ENCODE measurements at places on chromosomes 1 and 21.

- no peak for DNase-seq
These were observed 47.5 kb downstream of the TRPM2 start for GRCh38 chr21:44400791-44401385.

DNA sequence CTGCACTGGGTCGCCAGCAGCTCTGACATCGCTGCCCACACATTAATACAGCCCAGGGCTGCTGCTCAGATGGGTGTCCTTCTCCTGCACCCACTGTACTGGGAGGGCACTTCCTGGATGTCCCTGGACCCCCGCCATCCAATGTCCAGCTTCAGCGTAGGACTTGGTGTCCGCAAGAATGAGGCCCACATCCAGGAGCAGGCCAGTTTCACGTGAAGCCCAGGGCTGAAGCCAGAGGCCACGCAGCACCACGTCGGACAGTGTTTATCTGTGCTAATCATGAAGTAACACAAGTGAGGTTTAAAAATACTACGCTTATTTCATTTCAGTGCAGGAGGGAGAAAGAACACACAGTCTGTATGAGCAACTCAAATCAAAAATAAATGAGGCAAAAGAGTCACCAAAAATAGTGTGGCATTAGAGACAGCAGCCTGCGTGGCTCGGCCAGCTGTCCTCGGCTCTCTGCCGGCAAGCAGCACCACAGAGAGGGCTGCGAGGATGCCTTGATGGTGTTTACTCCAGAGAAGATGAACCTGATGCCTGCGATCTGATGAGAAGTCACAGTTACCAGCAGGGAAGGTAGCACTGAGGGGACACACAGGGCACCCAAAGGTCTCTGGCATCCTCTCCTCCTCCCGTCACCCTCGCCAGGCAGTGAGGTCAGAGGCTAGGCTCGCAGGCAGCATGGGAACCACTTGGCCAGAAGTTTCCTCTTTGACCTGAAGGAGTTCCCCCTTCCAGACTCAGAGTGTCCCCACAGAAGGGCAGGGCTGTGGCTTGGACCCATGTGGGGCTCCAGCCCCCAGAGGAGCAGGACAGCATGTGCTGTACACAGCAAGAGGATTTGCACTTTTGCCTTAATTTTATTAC, 22.1 kb upstream of the NPHP4 start:
- no peak for DNase-seq

- no peak for DNase-seq
These were observed 30.6 kb upstream of the SDE2 start for GRCh38 chr1:226029568-226030225.

DNA sequence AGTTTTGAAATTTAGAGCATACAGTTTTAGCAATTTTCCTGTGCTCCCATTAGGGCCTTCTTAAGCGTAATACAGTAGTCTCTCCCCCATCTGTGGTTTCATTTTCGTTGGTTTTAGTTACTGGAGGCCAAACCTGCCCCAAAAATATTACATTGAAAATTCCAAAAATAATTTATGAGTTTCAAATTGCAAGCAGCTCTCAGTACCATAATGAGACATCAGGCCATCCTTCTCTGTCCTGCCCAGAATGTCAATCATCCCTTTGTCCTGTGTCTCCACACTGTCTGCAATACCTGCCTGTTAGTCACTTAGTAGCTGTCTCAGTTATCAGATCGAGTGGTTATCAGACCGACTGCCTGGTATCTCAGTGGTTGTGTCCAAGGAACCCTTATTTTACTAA, 45.4 kb downstream of the ADSS2 start:
- no peak for DNase-seq

DNA sequence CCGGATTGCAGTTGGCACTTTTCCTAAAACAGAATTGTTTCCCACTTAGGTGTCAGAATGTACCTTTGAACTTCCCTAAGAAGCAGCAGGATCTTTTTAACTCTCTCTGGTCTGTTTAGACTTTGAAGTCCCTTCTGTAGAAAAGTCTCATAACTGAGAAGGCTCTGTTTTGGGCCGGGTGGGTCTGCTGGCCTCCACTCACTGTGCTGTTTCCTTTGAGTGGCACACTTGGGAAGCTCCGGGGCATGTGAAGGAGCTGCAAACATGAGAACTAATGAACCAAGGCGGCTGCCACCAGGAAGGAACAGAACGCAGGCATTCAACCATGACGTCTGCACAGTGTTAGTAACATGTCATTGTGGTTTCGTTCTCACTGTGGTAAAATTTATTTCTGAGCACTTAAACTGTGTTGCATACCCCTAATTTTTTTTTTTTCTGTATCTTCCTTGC, 19.5 kb upstream of the NCMAP start:
- peak; percentile 59 for DNase-seq

DNA sequence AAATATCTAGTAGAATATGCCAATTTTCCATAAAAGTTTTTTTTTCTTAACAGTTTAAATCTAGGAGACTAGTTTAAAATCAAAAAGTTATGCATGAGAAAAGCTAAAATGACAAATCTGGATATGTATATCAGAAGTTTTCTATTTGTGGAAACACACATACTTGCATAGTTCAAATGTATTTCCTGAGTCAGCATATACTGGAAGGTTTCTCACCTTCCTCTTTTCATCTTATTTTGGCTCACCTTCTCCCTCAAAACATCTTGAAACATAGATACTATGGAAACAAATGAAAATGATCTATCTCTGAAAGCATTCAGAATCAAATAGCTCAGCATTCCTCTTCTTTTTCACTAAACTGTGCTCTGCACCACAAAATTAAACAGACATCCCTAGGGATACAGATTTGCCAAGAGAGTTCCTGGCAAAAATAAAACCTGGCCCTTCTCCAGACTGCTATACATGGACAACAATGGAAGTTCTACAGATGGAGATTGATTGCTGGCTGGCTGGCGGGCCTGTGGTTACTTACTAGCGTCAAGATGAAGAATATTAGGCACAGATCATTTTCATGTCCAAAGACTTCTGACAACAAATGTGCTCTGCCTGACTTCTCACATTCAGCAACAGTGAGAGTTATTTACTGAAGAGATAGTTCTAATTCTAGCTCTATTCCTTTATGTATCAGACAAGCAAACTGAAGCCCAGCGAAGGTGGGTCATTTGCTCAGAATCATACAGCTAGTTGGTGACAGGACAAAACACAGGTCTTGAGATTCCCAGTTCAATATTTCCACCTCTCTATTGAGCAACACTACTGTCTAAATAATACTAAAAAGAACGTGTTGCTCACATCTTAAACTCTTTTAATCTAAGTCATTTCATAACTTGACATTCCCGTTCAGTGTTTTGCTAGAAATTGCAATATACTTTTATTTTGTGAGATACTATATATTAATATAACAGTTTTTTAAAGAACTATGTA, 26.6 kb downstream of the DIPK1A start:
- DNase-seq, result no peak

- DNase-seq, result no peak
These were observed 65.6 kb downstream of the GRIK3 start for GRCh38 chr1:36968730-36969129.

GRCh38 chr21:35933466-35933865, 126.9 kb downstream of the SETD4 start:
- no peak for DNase-seq

GRCh38 chr1:70311369-70311768, 43.2 kb downstream of the ANKRD13C start:
- no peak for DNase-seq

DNA sequence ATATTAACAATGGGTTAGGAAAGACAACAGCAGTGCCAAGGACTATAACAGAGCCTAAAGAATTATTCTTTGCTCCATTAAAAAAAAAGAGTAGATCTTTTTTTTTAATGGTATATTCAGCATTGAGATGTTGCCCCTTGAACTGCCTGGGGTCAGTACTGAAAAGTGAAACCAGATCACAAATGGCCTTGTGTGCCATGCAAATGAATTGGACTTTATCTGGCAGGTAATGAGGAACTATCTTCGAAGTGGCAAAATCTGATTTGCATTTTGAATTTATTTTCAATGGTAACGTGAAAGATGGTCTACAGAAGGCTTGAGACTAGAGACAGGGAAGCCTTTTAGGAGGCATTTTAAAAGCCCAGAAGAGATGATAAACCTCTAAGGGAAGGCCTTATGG, 21.4 kb upstream of the PKN2 start:
- DNase-seq, result no peak

GRCh38 chr1:91940496-91940895, 8.7 kb upstream of the BRDT start:
- no peak for DNase-seq

GRCh38 chr1:41848216-41848952, 70.3 kb downstream of the HIVEP3 start:
- no peak for DNase-seq

- no peak for DNase-seq
These were observed 18.1 kb downstream of the URB2 start for GRCh38 chr1:229643996-229644745.

DNA sequence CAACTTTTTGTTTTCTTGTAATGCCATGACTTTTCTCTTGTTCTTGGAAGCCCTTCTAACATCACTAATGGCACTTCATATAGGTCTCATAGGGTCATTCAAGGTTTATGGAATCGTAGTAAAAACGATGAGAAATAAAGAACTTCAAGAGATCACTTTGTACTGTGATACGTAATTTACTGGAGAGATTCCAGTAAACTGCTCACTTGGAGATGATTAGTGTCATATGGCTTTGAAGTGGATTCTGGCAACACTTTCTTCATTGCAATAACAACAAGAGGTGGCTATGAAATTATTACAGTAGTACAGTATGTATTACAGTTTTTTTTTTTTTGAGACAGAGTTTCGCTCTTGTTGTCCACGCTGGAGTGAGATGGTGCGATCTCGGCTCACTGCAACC, 103.4 kb downstream of the RUSC1 start:
- DNase-seq, result no peak

DNA sequence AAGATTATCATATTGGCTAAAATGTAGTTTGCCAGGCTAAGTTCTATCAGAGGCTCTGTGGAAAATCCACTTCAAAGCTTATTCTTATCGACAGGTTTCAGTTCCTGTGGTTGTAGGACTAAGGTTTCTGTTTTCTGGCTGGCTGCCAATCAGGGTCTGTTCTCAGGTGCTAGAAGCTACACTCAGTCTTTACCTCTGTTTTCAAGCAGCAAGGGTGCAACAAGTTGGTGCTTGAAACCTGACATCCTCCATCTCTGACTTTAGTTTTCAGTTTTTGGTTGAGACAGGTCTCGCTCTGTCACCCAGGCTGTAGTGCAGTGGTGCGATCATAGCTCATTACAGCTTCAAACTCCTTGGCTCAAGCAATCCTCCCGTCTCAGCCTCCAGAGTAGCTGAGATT, 15.3 kb upstream of the TMCO2 start:
- DNase-seq, result peak; percentile 58

GRCh38 chr1:110916669-110917306, 43.8 kb downstream of the CD53 start:
- DNase-seq, result no peak

GRCh38 chr1:114669562-114670082, at the start of gene DENND2C:
Gene DENND2C, minus strand, starts transcription at chr1:114670049. Its CDS starts 44,065 bp downstream, at chr1:114625984.
- DNase-seq, result no peak

GRCh38 chr21:29221253-29221744, 77.4 kb upstream of the BACH1 start:
- no peak for DNase-seq

- no peak for DNase-seq
These were observed 846 bp downstream of the NSUN4 start for GRCh38 chr1:46341222-46342083.

- no peak for DNase-seq
These were observed 40.4 kb upstream of the LDLRAP1 start for GRCh38 chr1:25502957-25503356.

GRCh38 chr21:35021546-35021945, 27.6 kb downstream of the RUNX1 start:
- DNase-seq, result no peak

GRCh38 chr1:29586991-29587745, 350.8 kb downstream of the PTPRU start:
- DNase-seq, result no peak

DNA sequence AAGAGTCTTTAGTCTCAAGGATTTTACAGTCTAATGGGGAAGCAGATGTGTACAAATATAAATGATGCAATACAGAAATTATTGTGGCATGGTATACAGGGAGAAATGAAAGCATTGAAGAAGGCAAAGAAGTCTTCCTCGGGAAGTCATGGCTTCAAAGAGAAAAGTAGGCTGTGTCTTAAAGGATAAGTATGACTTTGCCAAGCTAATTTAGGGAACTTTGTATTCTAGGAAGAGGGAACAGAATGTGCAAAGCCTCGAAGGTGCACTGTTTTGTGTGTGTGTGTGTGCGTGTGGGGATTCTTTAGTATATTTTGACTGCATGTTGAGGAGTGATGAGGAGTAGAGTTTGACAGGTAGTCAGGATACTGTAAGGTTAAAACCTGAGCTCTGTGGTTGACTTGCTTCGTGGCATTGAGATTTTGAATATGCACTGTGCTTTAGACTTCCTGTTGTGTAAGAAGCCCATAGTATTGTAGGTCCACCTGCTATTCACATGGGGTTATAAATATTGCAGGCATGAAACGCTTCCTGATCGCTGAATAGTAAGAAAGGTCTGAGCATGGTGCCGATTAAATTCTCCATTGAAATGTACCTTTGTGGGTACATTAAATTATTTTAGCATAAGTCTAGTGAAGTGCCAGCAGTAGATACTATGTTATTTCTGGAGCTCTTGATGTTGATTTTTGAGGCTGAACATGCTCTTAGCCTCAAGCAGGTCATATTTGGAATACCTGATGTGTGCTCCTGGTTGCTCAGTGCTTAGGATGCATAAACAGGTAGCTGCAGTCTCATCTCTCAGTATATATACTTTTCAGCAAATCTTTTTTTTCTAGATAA, 8.0 kb downstream of the SMAP2 start:
- no peak for DNase-seq

DNA sequence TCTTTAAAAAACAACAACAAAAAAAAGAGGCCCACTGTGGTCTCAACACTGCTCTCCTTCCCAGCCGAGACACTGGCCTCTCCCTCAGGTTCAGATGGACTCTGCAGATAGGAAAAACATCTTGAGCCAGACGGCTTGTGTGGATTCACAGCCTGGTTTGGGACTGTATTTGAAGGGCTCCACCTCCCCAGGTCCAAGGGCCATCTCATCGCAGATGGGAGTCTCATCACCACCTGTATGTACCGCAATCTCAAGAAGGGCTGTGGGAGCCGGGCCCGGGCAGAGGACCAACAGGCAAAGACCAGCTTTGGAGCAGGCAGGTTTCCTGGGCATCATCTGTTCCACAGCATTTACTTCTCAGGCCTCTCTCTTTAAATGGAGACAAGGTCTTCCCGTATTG, 10.3 kb downstream of the ZBTB48 start:
- no peak for DNase-seq

DNA sequence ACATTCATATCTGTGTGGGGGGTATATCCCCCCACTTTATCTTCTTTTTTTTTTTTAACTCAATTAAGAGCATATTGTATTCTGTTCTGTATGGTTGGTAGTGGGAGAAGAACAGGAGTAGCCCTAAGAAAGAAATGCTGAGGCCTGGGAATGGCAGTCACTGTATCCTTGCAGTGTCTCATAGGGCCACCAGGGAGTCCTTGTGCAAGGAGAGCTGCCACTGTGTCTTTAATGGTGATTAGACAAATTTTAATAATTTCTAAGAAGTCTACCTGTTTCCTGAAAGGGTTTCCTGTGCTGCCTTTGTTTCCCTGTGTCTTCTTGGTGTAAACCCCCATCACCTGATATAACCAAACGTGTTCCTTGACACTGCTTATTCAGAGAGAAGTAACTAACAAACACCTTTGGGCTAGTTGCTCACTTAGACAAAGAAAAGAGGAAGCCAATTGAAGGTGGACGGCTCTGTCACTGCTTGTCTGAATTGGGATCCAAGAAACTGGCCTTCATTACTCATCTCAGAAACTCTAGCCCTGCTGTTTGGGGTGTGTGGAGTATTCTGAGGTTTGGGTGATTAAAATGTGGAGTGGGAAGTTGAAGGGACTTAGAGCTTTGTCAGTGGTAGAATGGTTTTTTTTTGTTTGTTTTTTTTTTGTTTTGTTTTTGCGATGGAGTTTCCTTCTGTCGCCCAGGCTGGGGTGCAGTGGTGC, 15.2 kb downstream of the GIPC2 start:
- DNase-seq, result no peak
